AG09319 (cell line): ENCODE measurements at places on chromosomes 1 and 21.
A peak's percentile ranks its signal among the peaks of the same experiment; 100 is the strongest.

GRCh38 chr1:64898107-64898861 lies 68.1 kb downstream of the JAK1 start:
- peak; percentile 41 for DNase-seq

GRCh38 chr1:220957233-220957605 lies 78.0 kb downstream of the HLX start:
- peak; percentile 80 for DNase-seq

GRCh38 chr1:194056169-194056568 lies 869.8 kb upstream of the B3GALT2 start:
- no peak for DNase-seq

- DNase-seq: no peak
Measured at GRCh38 chr1:172398193-172398592, 22.3 kb upstream of the C1orf105 start.

- no peak for DNase-seq
Measured at GRCh38 chr1:29315262-29315661, 78.9 kb downstream of the PTPRU start.

- DNase-seq: no peak
Measured at GRCh38 chr1:77514921-77515776, 167.3 kb downstream of the ZZZ3 start.

DNA sequence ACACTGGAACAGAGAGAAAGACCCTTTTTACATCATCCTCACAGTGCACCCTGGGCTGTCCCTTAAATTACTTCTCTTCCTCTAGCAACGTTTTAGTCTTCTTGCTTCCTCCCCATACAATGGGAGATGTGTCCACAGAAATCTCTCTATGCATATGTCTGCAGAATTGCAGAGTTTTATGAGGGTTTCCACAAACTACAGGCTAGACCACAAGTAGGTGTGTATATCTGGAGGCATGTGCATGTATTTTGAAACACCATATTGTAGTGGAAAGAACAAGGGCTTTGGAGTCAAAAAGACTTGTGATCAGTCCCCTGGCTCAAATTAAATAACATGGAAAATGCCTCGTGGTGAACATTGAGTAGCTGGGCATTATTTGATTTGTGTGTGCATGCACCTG lies 121.3 kb upstream of the IPO9 start:
- DNase-seq: no peak

GRCh38 chr1:111736548-111737215 lies 2.5 kb downstream of the INKA2 start:
- DNase-seq: no peak

- no peak for DNase-seq
Measured at GRCh38 chr1:114338191-114338890, 172.7 kb downstream of the TRIM33 start.

DNA sequence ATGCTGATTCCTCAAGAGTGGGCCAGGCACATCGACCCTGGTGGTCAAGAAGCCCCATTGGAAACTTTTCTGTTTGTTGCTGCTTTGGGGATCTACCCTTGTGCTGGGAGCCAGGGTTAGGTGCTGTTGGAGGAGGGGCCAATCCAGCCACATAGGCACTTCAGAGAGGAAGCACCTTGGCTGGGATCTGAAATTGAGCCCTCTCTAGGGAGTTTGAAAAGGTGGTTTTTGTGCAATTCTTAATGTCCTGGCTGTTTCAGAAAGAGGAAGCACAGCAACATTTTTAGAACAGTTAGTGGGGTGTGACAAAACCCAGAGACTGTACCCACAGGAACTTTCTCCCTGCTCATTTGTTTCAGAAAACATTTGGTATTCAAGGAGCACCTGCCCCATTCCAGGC lies 17.2 kb upstream of the BEND5 start:
- no peak for DNase-seq

DNA sequence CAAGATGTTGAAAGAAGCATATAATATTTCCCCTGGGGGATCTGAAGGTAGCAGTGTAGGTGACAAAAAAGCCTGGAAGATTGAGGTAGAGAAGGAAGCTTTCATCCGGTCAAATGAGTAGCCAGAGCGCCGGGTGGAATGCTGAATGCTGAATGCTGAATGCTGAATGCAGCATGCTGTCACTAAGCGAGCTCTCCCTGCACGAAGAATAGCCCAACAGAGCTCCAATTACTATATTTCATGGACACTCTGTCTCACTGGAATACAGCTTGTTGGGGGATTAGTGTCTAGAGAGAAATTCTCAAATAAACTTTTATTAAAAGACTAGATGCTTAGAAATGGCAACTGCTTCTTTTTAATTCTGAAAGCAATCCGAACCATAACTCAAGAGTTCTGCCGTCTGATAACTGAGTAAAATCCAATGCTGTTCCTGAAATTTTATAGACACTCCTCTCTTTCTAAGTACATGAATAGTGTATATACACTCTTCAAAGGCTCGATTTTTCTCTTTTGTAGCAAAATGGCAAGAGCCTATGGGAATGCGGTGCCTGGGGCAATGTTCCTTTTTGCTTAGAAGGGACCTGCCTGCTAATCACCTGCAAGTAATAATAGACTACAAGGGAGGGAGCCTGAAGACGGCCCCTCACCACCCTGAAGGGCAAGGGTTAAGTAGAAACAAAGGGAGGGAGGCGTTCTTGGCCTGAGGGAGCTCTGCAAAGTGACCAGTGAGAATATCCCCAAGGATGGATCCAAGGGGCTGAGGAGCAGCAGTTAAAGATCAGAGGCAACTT lies 203.7 kb upstream of the ESRRG start:
- no peak for DNase-seq

DNA sequence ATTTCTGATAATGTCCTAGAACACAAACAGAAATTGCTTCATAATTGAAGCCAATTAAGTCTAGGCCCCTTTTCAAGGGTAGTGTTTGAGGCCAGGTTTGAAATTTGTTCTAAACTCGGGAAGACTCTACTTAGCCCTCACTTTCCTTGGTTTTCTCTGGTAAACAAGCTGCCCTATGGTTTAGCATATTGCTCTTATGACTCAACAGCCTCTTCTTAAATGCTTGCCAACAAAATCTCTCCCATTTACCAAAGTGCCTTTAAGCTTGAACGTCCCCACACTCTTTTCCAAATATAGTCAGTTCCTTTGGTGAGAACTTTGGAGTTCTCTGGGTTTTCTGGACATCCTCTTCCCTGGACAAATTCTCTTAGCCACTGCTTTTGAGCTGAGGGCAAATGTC lies 5.8 kb upstream of the LCE6A start:
- DNase-seq: no peak

- peak; percentile 45 for DNase-seq
Measured at GRCh38 chr21:21163904-21164303, 165.7 kb downstream of the NCAM2 start.

GRCh38 chr1:15218287-15219279 lies 28.4 kb upstream of the FHAD1 start:
- DNase-seq: no peak

GRCh38 chr1:241624935-241625334 lies 15.2 kb downstream of the CHML start:
- no peak for DNase-seq

DNA sequence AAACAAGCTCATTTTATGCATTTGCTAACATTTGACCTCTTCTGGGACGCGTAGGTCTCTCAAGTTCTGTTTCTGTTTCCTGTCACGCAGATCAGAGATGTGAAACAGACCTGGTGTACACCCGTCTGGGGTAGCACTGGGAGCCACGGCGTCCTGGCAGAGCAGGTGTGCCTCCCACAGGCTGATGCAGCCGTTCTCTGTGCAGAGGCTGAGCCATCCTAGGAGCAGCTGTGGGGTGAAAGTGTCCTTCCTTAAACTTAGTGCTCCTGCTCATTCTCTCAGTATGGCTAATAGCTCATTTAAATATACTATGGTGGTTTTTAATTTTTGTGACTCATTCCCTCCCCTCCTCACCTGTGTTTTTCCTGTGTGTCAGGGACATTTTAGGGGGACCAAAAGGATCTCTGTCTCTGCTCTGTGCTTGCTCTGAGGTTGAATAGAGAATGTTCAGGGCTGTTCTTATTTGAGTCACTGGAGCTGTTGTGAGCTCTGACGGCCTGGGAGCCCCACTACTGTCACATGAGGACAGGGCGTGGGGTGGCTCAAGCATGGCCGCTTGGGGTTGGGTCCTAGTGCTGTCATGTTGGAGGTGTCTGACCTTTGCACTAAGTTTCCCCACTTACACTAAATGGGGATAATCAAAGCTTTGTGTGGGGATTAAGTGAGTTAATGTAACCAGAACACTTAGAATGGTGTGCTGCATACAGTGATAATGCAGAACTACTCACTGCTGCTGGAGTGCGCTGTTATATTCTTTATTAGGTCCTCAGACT lies 43.0 kb downstream of the GALNT2 start:
- DNase-seq: no peak

DNA sequence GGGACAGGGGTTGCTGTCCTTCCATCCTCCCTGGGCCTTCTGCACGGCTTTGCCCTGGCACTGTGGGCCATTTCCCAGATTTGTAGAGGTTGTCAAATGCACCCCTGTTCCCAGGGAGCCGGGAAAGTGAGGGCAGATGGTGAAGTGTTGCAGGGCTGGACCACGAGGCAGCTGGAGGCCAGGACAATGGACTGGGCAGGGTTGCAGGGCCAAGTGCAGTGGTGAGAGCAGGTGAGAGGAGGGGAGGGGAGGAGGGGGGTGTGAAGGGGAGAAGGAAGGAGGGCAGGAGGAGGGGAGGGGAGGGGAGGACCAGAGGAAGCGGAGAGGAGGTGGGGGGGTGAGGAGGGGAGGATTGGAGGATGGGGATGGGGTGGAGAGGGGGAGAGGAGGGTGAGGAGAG lies 443.9 kb downstream of the CAMTA1 start:
- no peak for DNase-seq

- DNase-seq: peak; percentile 7
Measured at GRCh38 chr1:151653397-151653796, 41.5 kb downstream of the SNX27 start.

GRCh38 chr1:75575837-75576236 lies 35.1 kb downstream of the SLC44A5 start:
- no peak for DNase-seq

GRCh38 chr1:85406887-85407533 lies 57.9 kb downstream of the DDAH1 start:
- DNase-seq: peak; percentile 71

GRCh38 chr1:229028544-229028943 lies 242.4 kb upstream of the RAB4A start:
- no peak for DNase-seq

GRCh38 chr1:180264595-180264994 lies 34.5 kb downstream of the LHX4 start:
- DNase-seq: no peak

DNA sequence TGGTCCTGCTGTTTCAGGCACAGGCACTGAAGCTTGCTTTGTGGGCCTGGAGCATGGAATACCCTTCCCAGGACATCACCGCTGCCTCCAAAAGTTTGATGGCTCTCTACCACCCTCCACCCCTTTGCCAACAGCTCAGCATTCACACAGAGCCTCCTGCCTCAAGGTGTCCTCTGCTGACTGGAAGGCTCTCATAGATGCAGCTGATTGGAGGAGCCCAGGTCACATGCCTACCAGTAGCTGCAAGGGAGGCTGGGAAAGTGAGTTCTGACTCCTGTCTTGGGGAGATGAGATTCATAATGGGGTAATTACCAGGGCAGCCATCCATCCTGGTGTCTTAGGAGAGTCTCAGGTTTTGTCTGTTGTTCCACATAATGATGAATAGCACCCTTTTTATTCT lies 124.8 kb upstream of the GRIK3 start:
- DNase-seq: no peak

- DNase-seq: peak; percentile 27
Measured at GRCh38 chr1:240029418-240029817, 62.3 kb upstream of the FMN2 start.

GRCh38 chr21:34907461-34908418 lies 141.4 kb downstream of the RUNX1 start:
- DNase-seq: no peak

DNA sequence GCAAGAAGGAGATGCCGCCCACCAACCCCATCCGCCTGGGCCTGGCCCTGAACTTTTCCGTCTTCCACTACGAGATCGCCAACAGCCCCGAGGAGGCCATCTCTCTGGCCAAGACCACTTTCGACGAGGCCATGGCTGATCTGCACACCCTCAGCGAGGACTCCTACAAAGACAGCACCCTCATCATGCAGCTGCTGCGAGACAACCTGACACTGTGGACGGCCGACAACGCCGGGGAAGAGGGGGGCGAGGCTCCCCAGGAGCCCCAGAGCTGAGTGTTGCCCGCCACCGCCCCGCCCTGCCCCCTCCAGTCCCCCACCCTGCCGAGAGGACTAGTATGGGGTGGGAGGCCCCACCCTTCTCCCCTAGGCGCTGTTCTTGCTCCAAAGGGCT lies 732 bp downstream of the SFN start:
- DNase-seq: no peak

GRCh38 chr21:36023092-36023480 lies 37.2 kb downstream of the SETD4 start:
- no peak for DNase-seq

- no peak for DNase-seq
Measured at GRCh38 chr1:13790290-13791030, 90.5 kb downstream of the PRDM2 start.

- no peak for DNase-seq
Measured at GRCh38 chr21:21751286-21751685, 753.1 kb downstream of the NCAM2 start.

DNA sequence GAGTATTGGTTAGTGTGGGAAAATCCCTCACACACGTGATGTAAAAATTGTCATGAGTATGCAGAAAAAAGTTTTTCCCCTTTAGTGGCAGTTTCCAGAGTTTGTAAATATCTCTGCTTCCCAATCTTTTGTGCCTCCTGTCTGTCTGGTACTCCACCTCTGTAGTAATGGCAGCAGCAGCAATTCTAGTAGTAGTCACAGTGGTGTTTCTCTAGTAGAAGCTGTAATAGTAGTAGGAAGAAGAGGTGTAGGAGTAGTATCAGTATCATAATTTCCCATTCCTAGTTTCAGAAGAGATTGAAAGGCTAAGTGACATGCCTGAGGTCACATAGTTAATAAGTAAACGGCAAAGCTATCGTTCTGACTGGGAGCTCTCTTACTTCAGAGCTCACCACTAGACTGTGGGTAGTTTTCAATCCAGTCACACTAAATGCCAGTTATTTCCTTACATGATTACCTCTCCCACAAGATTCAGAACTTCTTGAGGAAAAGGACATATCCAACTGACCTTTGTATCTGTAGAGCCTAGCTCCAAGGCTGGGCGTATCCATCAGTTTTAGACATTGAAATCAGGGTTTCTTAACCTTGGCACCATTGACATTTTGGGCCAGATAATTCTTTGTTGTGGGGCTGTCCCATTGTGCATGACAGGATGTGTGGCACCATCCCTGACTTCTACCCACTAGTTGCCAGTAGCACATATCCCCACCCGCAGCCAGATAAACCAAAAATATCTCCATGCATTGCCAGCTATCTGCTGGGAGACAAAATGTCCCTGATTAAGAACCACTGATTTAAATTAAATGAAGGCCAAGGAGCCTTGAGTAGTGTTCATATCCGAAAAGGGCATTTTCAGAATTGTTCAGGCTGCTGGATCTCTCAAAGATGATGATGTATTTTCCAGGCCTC lies 135.9 kb downstream of the FGGY start:
- DNase-seq: no peak

GRCh38 chr1:241677201-241677600 lies 25.1 kb downstream of the WDR64 start:
- DNase-seq: no peak
